Stimulated activated CD8-positive, alpha-beta memory T cell treated with anti-CD3 and anti-CD28 coated beads, Interleukin-15, amount 100 ng/mL, for 48 hours (primary cell): ENCODE measurements at places on chromosomes 2 and 18.

DNA sequence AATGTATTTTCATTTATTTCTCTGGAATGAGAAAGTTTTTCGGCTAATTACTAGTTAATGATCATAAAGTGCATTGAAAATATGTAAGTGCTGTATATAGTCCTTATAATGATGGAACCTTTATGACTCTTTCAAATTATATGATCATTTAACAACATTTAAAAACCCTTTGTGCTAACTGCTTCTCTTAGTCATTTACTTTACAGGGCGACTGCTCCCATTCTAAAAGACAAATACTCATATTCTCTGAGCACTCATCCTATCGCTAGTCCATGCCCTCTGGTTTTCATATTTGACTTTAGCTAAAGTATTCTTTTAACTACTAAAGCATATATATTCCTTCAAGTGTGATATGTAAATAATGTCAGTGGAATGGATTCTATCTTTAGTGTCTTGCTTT is 168.2 kb downstream of the CDH7 start:
- DNase-seq: no peak

GRCh38 chr2:106322281-106322680 is 128.2 kb upstream of the UXS1 start:
- no peak for DNase-seq

DNA sequence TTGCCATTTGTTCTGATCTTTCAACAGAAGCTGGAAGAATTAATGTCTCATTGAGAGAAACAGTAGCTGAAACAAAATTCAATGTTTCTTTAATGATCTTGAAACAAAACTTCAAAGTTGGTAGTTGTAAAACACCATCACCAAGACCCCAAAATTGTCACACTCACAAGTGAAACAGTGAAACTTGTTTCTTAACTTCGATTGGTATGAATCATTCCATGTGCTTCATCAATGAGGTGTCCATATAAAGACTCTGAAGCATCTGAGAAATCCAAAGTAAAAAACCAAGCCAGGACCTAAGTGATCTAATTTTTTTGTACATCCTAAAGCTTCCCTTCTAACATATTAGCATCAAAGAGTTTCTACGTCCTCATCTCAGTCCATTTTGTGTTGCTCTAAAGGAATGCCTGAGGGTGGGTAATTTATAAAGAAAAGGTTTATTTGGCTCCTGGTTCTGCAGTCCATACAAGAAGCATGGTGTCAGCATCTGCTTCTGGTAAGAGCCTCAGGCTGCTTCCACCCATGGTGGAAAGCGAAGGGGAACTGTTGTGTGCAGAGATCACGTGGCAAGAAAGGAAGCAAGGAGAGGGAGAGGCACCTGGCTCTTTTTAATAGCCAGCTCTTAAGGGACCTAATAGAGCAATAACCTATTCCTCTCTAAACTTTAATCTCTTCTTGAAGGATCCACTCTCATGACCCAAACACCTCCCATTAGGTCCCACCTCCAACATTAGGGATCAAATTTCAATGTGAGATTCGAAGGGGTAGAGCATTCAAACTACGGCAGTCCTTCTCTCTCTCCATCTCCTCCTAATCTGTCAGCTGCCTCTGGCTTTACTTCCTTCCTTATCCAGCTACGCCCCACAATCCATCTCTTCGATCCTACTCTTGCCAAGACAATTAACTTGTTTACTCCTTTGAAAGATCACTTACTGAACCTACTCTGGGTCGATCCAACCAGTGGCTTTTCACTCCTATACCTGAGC is 20.7 kb upstream of the TLK1 start:
- no peak for DNase-seq

- DNase-seq: no peak
Measured at GRCh38 chr2:54330926-54331835, 75.2 kb upstream of the TSPYL6 start.

DNA sequence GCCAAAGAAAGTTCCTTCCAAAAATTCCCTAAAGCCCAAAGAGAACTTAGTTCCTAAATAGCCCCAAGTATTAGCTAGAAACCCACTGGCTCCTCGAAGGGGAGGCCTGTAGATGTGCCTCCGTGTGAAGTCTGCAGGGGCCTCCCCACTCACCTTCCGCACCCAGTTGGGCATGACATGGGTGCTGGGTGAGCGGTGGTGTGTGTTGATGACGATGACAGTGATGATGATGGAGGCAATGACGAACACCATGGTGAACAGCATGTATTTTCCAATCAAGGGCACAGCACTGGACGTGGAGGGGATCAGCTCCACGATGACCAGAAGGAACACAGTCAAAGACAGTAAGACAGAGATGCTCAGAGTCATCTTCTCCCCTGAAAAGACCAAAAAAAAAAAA is 14.5 kb downstream of the CHRNA1 start:
- DNase-seq: no peak
